ENCODE measurements at places on chromosomes 1 and 21.

DNA sequence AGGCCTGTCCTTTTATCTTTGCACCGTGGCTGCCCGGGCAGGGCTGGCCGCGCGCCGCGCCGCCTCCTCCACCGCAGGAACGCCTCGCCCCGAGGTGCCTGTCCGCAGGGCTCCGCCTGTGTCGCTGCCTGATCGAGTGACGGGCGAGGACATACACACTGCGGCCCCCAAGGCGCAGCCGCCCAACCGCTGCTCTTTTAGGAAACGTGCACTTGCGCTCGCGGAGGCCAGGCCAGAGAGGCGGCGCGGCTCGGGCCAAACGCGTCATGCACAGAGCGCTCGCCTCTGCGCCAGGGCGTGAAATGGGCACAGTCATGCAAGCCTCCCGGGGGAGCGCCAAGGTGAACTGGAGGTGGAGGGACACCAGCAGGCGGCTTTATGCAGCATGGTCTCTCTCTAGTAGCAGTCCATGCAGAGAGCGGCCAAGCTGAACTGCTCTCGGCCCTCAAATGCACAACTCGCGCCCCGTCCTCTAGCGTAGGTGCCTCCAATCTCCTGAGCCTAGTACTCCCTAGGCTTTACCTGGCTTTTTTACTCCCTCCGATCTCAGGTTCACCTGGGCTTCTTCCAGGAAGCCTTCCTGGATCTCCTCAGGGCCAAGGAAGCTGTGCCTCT, 12.9 kb downstream of the TRABD2B start:
- DNase-seq = no peak

GRCh38 chr1:201739492-201740085, 89.4 kb upstream of the IPO9 start:
- DNase-seq = peak; percentile 88

GRCh38 chr1:44447051-44447810, 42.2 kb downstream of the RNF220 start:
- no peak for DNase-seq

DNA sequence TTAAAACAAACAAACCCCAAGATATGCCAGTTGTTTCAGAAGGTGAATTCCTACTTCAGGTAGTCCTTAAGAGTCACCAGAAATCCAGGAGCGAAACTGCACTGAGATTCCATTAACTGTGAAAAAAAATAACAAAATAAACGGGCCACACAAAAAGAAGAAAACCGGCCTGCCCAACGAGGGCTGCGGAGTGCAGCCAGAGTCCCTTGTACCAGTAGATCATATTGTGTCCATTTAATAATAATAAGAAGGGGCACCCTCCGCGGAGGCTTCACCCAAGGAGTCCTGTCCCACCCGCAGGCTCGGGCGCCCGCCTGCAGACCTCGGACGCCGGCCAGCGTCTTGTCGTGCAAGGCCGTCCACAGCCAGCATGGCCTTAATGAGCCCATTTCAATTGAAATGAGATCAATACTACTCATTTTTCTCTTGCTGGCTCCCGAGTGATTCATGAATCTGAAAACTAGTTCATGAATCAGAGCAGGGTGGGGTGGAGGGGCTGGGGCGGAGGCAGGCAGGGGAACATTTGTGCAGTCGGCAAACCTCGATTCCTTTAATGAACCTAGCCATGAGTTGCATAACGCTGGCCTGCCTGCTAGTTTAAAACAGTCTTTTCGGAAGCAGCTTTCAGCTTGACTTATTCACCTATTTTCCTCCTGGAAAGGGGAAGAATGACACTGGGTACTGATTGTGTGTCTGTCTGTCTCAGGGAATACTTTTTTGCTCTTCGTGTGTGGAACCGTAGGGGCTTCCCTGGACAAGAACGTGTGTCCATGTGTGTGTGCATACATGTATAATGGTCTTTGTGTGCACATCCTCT, 113.1 kb upstream of the IRF2BP2 start:
- peak; percentile 10 for DNase-seq

GRCh38 chr1:71269818-71270217, 189.0 kb upstream of the ZRANB2 start:
- no peak for DNase-seq

GRCh38 chr1:247332215-247332622, 552 bp upstream of the ZNF496 start:
- DNase-seq = peak; percentile 43

GRCh38 chr1:8363767-8364301, 45.9 kb downstream of the SLC45A1 start:
- no peak for DNase-seq

- no peak for DNase-seq
Measured at GRCh38 chr1:183842795-183843144, 37.9 kb downstream of the RGL1 start.

GRCh38 chr1:58397187-58397820, 149.2 kb downstream of the OMA1 start:
- no peak for DNase-seq

- DNase-seq = no peak
Measured at GRCh38 chr21:36700971-36701755, 2.2 kb downstream of the SIM2 start.

DNA sequence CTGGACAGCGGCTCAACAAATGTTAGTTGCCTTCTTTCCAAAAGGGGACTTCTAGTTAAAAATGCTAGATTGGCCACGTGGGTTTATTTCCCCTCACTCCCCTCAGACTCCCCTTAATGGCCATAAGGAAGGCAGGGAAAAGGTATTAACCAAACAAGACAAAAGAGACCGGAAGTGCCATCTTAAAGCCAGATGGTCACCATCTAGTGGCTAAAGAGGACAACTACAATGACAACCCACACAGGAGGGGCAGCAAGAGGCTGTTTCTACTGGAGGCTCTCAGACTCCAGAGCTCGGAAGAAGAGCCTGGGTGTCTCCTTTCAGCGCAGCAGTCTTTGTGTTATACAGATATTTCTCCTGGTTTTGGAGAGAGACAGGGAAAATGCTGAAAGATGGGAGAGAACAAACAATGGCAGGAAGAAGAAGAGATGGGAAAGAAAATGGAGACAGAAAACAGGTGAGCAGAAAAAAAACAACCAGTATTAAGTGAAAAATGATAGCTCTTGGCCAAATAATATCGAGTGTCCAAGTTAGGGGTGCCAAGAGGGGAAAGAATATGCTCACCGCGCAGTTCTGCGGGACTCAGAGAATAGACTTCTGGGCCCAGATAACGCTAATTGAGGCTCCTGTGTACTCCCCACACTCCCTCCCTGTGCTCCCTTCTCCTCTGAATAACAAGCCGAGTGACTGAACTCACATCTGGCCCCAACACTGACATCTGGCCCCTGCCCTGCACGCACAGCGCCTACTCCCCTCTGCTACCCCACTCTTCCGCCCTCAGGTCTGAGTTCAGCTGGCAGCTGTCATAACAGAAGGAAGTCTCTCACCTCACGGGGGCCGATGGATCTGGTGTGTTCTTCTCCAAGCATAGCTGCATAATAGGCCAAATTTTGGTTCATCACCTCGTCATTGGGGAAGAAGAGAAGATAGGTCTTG, 9.6 kb downstream of the P3H1 start:
- DNase-seq = peak; percentile 77

- DNase-seq = no peak
Measured at GRCh38 chr21:8994640-8995511, 1526.5 kb upstream of the TPTE start.

GRCh38 chr1:233357595-233358397, 30.3 kb downstream of the MAP3K21 start:
- no peak for DNase-seq

DNA sequence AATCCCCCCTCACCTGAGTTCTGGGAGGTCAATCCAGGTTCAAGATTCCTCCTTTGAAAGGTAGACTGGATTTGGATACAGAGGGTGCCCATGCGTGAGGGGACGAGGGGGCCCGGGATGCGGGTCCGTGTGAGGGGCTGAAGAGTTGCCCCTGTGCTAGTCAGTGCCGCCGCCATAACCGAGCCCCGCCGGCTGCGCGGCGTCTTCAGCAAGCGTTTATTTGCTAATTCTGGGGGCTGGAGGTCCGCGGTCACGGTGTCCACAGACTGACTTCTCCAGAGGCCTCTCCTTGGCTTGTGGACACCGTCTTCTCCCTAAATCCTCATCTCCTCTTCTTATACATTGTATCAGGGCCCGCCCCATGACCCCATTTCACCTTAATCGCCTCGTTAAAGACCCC, 20.9 kb upstream of the SAMD11 start:
- DNase-seq = no peak

GRCh38 chr1:67489643-67490042, 59.4 kb upstream of the SERBP1 start:
- DNase-seq = peak; percentile 45

DNA sequence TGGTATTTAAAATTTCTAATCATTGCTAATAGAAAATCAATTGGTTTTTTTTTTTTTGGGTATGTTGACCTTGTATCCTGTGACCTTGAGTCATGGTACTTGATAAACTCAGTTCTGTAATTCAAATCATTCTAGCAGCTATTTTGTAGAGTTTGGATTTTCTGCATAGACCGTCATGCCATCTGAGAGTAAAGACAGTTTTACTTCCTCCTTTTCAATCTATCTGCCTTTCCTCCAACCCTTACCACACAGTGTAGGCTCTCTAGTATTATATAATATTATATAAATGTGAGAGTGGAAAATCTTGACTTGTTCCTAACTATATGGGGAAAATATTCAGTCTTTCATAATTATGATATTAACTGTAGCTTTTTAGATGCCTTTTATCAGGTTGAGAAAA, 7.0 kb downstream of the TDRD5 start:
- DNase-seq = peak; percentile 67

- DNase-seq = no peak
Measured at GRCh38 chr1:102640872-102641271, 467.4 kb downstream of the COL11A1 start.

GRCh38 chr1:245873068-245873467, 634.0 kb downstream of the SMYD3 start:
- no peak for DNase-seq

DNA sequence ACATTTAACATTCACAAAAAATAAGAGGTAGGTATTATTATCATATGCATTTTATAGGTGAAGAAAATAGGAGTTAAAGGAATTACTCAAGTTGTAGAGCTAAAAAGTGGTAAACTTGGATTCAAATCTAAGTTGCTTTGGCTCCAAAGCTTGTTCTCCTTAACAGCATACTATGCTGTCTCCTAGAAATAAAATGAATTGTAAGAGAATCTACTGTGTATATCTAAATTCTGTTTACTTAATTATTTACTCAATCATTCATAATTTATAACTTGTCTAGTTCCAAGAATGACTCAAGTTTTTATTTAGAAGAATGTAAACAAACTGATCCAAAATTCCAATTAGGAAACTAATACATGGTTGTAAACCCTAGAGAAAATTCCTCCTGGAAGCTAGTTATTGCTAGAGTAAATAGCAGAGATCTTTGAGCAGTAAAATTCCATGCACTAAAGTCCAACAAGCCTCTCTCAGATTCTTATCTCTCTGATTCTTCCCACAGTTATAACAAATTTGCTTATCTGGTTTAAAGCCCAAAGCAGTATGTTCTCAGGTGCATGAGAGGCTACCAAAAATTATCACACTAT, 132.5 kb upstream of the DPT start:
- DNase-seq = no peak

DNA sequence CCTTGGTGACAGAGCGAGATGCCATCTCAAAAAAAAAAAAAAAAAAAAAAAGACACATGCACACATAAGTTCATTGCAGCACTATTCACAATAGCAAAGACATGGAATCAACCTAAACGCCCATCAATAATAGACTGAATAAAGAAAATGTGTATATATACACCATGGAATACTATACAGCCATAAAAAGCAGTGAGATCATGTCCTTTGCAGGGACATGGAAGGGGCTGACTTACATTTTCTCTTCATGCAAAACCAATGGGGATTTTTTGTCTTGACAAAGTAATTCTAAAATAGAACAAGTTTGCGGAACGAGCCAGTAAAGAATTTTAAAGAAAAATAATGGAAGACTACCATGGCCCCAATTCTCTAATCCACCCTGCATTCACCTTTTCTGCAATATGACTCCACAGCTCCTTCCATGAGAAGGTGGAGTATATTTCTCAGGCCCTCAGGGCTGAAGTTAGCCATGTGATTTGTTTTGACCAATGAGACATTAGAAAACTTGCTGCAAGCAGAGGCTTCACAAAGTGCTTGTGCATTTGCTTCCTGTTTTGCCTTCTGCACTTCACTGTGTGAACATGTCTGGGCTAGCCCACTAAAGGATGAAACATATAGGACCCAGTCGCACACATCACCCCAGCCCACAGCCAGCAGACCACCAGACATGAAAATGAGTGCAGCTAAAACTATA, 78.8 kb upstream of the NR5A2 start:
- DNase-seq = peak; percentile 33

- no peak for DNase-seq
Measured at GRCh38 chr1:36818771-36819170, 215.5 kb downstream of the GRIK3 start.

DNA sequence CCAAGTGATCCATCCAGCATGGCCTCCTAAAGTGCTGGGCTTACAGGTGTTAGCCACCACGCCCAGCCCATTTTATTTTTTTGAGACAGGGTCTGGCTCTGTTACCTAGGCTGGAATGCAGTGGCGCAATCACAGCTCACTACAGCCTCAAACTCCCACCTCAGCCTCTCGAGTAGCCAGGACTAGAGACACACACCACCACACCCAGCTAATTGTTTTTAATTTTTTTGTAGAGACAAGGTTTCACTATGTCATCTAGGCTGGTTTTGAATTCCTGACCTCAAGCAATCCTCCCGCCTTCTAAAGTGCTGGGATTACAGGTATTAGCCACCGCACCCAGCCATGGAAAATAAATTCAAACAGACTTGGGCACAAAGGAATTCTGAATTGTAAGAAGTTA, 31.9 kb downstream of the PUM1 start:
- DNase-seq = no peak

DNA sequence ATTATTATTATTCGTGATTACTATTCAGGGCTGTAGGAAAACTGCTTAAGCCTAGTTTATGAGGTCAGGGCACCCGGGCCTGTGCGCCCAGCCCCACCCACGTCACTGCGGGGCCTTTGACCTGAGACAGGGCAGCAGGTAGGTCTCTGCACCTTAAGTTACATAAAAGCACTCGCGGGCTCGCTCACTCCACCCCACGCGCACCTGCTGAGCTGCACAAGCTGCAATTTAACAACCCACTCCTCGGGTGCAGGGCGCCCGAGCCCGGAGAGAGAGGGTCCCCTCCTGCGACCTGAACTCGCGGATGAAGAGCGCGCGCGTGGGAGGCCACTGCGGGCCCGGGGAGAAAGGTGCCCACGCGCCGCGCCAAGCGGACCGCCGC, 477 bp downstream of the ICMT start:
- peak; percentile 40 for DNase-seq
